Activated naive CD8-positive, alpha-beta T cell treated with anti-CD3 and anti-CD28 coated beads for 36 hours (primary cell): ENCODE measurements at places on chromosomes 7 and 10. TPM values are rescaled to one million over a fixed set of nuclear protein-coding genes. Genes with fewer than 3 reads are reported as not detected.

Gene SORBS1
- 0.64 TPM for total RNA-seq

GRCh38 chr10:20993389-20993788, 96.3 kb upstream of the NEBL start:
- no peak for DNase-seq
- no peaks in the 10 kb centered on the region for H3K4me1 ChIP-seq
- no peaks in the 10 kb centered on the region for H3K36me3 ChIP-seq
- H3K4me3 ChIP-seq = no peak overlapping the region
- no peak overlapping the region for H3K27ac ChIP-seq

DNA sequence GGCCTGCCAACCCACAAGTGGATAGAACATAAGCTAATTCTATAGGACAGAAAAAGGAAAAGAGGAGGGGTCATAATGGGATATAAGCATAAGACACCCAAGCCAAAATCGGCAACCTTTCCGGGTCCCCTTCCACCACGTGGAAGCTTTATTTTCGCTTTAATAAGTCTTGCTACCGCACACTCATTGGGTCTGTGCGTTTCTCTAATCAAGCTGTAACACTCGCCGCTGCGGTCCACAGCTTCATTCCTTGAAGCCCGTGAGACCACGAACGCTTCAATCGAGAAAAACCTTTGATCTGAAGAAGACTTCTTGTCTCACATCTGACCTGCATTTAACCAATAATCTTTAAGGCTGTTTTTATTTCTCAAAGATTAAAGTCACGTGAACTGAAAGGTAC, 35.8 kb upstream of the HECW1 start:
- H3K27me3 ChIP-seq = peaks cover 26% of the 10 kb centered on the region
- no peak overlapping the region for H3K27ac ChIP-seq
- no peaks in the 10 kb centered on the region for H3K36me3 ChIP-seq

DNA sequence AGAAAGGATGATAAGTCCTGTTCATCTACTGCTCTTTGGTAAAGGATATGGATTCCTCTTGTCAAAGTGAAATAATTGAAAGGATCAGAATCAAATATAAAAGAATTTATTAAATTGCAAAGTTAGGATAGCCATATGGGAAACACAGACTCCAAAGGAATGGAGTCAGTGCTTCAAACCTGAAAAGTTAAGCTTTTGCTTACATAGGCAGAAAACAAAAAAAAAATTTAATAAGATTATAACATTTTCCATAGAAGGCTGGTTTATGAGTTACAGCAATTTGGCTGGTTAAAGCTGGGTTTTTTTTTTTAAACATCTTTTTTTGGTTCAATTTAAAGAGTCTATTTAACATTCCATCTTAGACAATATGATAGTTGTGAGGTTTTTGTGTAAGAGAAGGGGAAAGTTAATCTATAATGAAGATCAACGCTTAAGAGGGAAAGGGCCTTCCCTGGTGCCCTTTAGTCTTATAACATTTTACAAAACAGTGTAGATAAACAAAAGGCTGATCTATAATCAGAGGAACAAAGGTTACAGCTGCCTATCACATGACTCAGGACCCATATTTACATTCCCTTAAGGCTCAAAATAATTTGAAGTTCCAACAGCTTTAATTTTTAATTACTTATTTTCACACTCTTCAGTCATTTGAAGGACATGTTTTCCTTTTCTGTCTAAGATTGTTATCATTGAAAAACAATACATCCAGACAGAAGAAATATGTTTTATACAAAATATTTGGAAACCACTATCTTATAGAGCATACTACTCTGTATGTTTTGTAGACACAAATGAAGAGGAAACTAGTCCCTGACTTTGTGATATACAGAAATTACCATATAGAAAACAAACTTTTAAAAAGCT, 234.3 kb upstream of the MBL2 start:
- H3K4me1 ChIP-seq = no peaks in the 10 kb centered on the region
- DNase-seq = no peak
- no peak overlapping the region for H3K27ac ChIP-seq
- H3K27me3 ChIP-seq = no peaks in the 10 kb centered on the region
- no peaks in the 10 kb centered on the region for H3K36me3 ChIP-seq

GRCh38 chr7:70833726-70834125, 298.2 kb upstream of the GALNT17 start:
- H3K27ac ChIP-seq = no peak overlapping the region
- H3K4me1 ChIP-seq = peaks cover 9% of the 10 kb centered on the region
- no peak overlapping the region for H3K4me3 ChIP-seq
- no peaks in the 10 kb centered on the region for H3K36me3 ChIP-seq
- H3K27me3 ChIP-seq = peaks cover 20% of the 10 kb centered on the region

Gene COL13A1
- not detected for total RNA-seq

DNA sequence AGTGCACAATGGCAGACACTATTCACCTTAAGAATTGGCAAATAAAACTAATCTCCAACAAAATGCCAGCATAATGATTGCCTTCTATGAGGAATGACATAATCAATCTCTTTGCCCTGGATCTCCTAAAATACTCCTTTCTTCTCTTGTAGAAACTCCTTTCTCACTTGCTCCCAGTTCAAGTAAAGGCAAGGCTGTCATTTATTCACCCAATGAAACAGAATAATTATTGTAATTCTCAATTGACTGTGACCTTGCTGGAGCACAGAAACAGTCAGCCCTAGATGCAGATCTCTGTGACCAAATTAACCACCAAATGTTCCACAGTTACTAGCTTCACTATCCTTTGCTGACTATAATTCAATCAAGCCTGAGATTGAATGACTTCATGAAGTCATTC, 99.3 kb downstream of the SEMA3C start:
- no peak overlapping the region for H3K27ac ChIP-seq
- no peak overlapping the region for H3K4me3 ChIP-seq
- H3K27me3 ChIP-seq = no peaks in the 10 kb centered on the region

DNA sequence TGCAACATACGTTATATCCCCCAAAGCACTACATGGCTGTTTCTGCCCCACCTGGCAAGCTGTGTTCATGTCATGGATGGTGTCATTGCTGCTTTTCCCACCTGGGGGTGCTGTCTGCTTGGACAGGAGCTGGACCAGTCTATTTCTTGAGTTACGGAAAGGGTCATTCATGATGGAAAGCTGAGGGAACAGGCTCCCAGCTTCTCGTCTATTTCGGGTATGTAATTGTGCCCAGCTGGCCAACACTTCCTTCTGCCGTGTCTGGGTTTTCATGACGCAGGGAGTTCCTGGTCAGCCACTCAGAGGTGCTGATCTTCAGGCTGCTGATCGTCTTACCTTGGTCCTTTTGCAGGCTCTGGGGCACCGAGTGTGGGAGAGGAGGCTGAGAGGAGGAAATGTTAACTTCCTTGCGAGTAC, 8.6 kb downstream of the BTBD16 start:
- H3K27ac ChIP-seq = no peak overlapping the region
- no peaks in the 10 kb centered on the region for H3K36me3 ChIP-seq
- no peaks in the 10 kb centered on the region for H3K4me1 ChIP-seq
- no peak overlapping the region for H3K4me3 ChIP-seq
- peaks cover 27% of the 10 kb centered on the region for H3K27me3 ChIP-seq

Gene KNDC1
- not detected for total RNA-seq

- peak; percentile 28 for DNase-seq
- peaks cover 42% of the 10 kb centered on the region for H3K27me3 ChIP-seq
- no peak overlapping the region for H3K4me3 ChIP-seq
- peaks cover 8% of the 10 kb centered on the region for H3K4me1 ChIP-seq
- H3K36me3 ChIP-seq = peaks cover 3% of the 10 kb centered on the region
These were observed 116.0 kb downstream of the SLIT1 start for GRCh38 chr10:97069576-97070362.

GRCh38 chr10:63670291-63670898, 149.2 kb downstream of the REEP3 start:
- H3K27ac ChIP-seq = no peak overlapping the region
- no peak for DNase-seq
- H3K4me3 ChIP-seq = no peak overlapping the region
- H3K27me3 ChIP-seq = no peaks in the 10 kb centered on the region
- H3K4me1 ChIP-seq = peaks cover 1% of the 10 kb centered on the region

DNA sequence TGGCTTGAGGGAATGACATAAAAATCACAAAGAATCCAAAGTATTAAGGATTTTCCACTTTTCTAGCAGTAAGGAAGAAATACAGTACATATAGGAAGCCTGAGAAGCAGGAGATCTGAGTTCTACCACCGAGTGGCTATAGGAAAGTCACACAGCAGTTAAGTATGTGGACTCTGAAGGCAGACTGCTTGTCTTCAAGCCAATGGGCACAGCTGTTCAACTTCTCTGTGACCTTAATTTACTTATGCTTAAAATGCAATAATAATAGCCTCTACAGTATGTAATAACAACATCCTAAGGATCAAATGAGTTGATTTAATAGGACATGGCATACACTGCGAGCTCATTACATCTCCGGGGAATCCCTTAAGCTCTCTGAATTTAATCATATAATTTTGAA, 68.0 kb downstream of the CTTNBP2 start:
- no peak overlapping the region for H3K27ac ChIP-seq
- H3K4me3 ChIP-seq = no peak overlapping the region
- no peaks in the 10 kb centered on the region for H3K36me3 ChIP-seq
- H3K4me1 ChIP-seq = no peaks in the 10 kb centered on the region

Gene ACTR3C
- total RNA-seq = 3.4 TPM

- H3K36me3 ChIP-seq = no peaks in the 10 kb centered on the region
- H3K27ac ChIP-seq = no peak overlapping the region
- DNase-seq = peak; percentile 1
- no peaks in the 10 kb centered on the region for H3K4me1 ChIP-seq
These were observed 171.4 kb upstream of the NUPR2 start for GRCh38 chr7:56287429-56288138.

DNA sequence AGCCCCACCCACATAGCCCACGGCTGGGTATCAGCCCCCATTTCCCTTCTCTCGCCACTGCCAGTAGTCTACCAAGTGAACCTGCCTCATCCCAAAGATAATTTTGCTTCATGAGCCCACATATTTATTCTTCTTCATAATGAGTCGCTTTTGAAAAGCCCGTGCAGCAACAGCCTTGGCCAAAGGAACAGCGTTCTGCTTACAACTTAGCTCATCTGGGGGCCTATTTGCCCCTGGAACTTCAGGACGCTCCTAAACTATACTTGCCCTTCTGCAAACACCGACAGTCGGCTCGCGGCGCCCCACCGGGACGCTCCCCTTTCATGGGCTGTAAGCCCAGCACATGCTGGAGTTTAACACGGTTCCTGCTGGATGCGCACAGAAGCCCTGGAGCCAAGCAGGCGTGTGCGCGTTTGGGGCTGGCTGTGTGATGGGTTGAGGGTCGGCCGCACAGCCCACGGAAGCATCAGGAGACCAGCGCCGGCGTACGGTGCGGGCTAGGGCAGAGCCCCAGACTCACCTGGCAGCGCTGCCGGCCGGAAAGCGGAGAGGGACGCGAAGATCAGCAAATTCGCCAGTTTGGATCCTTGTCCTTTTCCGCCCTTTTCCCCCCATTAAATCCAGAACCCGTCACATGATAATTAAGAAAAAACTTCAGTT, 370 bp downstream of the TMEM60 start:
- peak overlapping the region; percentile 94 for H3K4me3 ChIP-seq
- peaks cover 30% of the 10 kb centered on the region for H3K36me3 ChIP-seq
- DNase-seq = no peak

GRCh38 chr10:107553470-107553869, 389.0 kb upstream of the SORCS1 start:
- no peaks in the 10 kb centered on the region for H3K36me3 ChIP-seq
- H3K4me3 ChIP-seq = no peak overlapping the region
- DNase-seq = no peak
- H3K27me3 ChIP-seq = no peaks in the 10 kb centered on the region
- no peaks in the 10 kb centered on the region for H3K4me1 ChIP-seq

Gene AMZ1
- total RNA-seq = not detected

DNA sequence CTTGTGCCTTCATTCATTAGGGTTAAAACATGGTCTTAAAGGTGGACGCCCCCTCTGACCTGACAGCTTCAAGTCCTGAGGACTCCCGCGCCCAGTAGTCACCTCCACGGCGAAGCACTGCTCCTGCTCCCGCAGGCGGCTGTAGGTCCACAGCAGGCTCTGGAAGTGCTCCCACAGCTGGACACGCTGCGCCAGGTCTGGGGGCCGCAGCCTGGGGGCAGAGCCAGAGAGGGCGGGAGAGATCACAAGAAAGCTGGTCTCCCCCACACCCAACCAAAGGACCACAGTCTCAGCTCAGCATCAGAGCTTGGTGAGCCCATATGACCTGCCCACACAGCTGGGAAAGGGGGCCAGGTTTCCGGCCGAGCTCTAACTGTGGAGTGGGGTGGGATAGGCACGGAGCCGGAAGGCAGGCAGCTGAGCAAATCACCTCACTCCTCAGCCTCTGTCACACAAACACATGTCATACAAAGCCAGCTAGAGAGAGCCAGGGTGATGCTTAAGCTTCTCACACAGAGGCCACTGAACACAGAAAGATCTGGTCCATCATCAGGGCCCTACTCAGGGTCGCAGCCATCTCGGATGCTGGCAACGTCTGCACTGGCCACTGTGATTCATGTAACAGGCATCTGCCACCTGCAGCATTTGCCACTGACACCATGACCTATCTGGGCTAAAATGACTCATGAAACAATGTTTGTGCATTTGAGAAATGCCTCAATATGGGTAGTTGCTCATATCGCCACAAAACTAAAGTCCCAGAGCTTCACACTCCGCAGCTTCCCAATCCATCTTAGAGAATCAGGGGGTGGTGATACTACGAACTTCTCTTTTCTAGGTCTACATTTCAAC, 12.6 kb downstream of the HPS1 start:
- H3K4me1 ChIP-seq = peaks cover 8% of the 10 kb centered on the region
- DNase-seq = no peak
- H3K27me3 ChIP-seq = no peaks in the 10 kb centered on the region
- peaks cover 65% of the 10 kb centered on the region for H3K36me3 ChIP-seq
- no peak overlapping the region for H3K4me3 ChIP-seq
- H3K27ac ChIP-seq = no peak overlapping the region

Gene ASAH2B
- 7.7 TPM for total RNA-seq
